Stimulated activated CD4-positive, alpha-beta T cell treated with anti-CD3 and anti-CD28 coated beads, Interleukin-2, amount 100 ng/mL, for 48 hours (primary cell): ENCODE measurements at places on chromosomes 2 and 18.

DNA sequence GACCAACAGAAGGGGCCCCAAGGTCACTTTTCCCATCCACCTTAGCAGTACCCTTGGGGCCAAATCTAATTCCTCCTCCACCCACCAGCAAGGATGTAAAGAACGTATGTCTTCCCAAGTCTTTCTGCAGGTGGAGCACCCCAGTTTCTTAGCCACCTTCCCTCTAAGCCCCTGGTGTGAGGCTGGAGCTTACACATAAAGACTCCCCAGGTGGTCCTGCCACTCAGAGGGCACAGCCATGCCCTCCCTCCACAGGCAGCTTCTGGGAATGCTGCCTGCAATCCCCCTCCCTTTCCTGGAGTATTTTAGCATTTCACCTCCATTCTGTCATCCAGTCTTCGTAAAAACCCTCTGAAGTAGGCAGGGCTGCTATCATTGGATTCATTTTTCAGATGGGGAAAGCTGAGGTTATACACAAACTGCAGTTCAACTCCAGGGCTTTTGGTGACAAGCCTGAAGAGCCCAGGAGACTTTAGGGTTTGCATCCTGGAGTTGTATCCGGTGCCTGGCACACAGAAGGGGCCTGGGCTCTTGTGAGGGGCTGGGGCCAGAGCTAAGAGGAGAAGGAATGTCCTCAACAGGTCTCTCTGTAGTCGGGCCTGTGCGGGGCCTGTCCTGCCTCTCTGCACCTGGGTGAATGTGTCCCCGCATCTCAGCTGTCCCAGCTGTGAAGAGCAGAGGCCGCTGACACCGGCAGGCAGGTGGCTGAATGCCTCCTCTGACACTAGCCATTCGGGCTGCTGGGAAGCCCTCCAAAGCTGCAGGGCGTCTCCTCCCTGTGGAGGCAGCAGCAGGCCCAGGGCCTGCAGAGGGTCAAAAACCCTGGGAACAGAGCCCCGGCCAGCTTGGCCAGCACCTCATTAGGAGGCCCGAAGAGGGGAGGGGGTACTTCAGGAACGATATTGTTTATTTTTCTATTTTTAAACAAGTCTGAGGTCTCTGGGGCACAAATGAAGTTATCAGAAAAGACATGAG, 27.6 kb downstream of the CIB4 start:
- DNase-seq: no peak

GRCh38 chr2:89833780-89834117, 1142.3 kb downstream of the RPIA start:
- no peak for DNase-seq

GRCh38 chr2:163471947-163472346, 263.9 kb downstream of the FIGN start:
- DNase-seq: no peak

GRCh38 chr18:79718878-79719477, 39.4 kb downstream of the CTDP1 start:
- DNase-seq: no peak

DNA sequence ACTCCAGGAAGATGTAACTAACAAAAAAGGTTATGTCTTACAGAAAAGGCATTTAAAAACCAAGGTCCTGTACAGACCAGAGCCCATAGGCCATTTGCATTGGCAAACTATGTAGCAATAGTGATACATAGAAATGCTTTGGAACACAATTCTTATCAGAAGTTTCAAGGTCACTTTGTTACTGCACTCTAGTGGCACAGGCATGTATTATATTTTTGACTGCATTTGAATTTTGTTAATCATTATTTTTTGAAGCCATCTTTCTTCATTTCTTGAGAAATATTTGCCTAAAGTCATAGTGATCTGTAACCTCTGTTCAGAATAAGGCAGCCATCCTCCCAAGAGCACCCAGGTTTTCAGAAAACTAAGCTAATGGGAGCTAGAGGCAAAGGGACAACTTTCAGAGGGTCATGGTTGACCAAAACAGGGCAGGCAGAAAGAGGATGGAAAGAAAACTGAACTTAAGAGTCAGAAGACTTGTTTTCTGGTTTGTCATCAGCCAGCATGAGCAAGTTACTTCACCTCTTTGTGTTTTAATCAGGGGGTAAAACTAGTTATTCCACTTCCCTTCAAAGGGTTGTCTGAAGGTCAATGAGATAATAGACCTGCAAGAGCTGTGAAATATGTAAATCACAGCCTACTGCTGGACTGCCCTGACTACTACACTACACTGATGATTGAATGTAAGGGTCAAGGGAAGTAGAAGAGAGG, 41.5 kb downstream of the SLC38A11 start:
- no peak for DNase-seq
